GM04503 (cell line): ENCODE measurements at places on chromosomes 2 and 18.

- no peak for DNase-seq
Observed at GRCh38 chr2:84856787-84857186, 24.1 kb downstream of the TRABD2A start.

- DNase-seq, result no peak
Observed at GRCh38 chr2:205959521-205959920, 126.5 kb downstream of the INO80D start.

GRCh38 chr2:187552381-187552780, 1.9 kb downstream of the TFPI start:
- no peak for DNase-seq

- DNase-seq, result no peak
Observed at GRCh38 chr2:207805566-207806226, 36.0 kb upstream of the FZD5 start.

DNA sequence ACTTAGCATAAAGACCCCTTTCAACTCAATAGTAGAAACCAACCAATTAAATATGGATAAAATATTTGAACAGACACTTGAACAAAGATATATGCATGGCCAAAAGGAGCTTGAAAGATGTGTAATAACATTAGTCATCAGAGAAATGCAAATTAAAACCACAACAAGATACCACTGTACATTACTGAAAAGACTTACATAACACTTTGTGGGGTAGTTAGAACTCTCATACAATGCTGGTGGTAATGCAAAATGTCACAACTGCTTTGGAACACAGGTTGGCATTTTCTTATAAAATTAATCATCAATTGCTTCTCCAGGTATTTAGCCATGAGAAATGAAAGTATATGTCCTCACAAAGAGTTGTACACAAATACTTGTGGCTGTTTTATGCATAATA, 60.7 kb downstream of the TTC27 start:
- no peak for DNase-seq
